ENCODE measurements at places on chromosomes 5 and 9.

DNA sequence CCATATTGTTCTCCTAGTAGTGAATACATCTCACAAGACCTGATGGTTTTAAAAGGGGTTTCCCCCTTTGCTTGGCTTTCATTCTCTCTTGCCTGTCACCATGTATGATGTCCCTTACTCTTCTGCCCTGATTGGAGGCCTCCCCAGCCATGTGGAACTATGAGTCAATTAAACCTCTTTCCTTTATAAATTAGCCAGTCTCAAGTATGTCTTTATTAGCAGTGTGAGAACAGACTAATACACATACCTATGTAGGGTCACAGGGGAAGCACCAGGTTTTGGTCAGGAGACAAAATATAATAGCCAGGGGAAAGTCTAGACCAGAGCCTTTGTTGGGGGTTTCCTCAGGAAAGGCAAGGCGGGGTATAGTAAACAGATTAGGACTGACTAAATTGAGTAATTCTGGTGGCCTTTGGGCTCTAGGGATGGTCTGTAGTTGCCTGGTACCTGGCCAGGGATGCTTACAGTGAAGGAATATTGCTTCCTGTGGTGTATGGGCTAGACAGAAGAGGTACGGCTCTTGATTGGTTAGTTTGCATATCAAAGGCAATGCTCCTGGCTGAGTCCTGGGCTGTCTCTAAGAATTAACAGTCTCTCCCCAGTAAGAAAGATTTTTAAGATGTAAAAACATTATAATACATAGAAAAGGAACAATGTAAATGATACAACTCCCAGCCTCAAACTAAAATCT, 254.5 kb downstream of the ELAVL2 start:
- DNase-seq = no peak

GRCh38 chr9:136769710-136770191, 5.4 kb upstream of the LCN15 start:
- no peak for DNase-seq

GRCh38 chr9:119974026-119974425, 604.8 kb upstream of the BRINP1 start:
- no peak for DNase-seq

- DNase-seq = no peak
Observed at GRCh38 chr9:5918460-5918859, 27.8 kb downstream of the MLANA start.

DNA sequence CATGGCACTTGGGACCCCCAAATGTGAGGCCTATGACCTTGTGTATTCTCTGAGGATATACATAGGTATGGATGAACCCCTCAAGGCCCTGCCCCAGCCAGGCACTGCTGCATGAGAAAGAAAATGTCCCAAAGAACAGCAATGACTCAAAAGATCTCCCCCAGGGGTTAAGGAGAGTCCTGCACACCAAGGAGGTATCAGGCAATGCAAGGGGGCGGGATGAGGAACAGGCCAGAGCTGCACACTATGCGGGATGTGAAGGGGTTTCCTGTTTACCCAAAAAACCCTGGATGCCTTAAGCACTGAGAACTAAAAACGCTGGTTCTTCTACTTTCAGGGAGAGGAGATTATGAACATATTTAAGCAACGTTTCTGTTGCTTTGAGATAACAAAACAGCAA, 3.4 kb downstream of the RAPGEF1 start:
- DNase-seq = no peak

- no peak for DNase-seq
Observed at GRCh38 chr5:32420506-32420905, 24.0 kb downstream of the ZFR start.

DNA sequence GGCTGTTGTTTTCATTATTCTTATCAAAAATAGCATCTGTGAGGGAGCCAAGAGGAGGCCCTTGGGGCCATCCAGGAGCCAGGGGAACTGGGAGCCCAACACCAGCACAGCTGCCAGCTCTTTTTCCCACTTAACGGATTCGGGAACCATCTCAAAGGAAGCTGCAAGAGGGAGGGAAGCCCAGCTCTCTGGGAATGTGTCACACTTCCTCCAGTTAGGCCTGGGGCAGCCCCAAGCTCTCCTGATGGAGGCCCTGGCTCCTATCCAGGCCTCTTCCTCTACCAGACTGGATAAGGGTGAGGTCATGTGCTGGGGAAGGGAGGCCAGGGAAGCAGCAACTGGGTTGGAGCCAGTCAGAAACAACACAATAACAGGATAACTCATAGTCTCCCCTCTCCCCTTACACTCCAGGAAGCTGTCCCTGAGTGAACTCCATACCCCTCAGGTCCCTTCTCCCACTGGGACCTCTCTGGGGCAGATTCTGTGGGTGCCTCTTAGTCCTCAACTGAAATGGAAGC, 12.7 kb downstream of the CSF2 start:
- DNase-seq = no peak

DNA sequence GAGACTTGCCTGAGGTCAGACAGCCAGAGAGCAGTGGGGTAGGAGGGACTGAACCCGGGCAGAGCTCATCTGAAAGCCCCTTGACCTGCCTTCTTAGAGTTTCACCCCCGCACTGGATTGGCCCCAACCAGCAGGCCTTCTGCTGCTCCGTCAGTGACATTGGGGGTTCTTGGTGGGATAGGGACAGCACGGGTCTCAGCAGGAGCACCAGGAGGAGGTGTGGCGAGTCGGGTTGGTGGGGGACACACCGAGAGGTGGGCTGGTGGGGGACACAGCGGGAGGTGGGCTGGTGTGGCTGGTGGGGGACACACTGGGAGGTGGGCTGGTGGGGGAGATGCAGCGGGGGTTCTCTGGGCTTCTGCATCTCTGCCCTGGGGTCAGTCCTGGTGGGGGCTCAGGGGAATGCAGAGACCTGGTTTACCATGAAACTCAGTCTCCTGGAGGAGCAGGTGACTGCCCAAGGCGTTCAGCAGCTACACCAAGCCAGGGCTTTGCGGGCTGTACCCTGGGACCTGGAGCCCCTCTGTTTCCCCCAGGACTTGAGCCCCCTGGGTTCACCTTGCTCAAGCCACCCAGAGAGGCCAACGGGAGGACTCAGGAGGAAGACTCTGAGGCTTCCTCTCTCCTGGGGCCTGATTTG, 28.1 kb upstream of the RNU6ATAC start:
- no peak for DNase-seq

DNA sequence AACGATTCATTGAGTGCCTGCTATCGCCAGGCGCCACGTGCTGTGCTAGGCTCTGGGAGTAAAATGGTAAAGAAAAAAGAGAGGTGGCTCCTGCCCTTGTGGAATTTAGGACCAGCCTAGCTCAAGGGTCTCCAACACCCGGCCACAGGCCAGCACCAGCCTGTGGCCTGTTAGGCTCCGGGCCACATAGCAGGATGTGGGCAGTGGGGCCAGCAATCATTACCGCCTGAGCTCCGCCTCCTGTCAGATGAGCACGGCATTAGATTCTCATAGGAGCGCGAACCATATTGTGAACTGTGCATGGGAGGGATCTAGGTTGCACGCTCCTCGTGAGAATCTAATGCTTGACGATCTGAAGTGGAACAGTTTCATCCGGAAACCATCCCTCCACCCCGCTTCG, 1.5 kb downstream of the RMRP start:
- DNase-seq = no peak

DNA sequence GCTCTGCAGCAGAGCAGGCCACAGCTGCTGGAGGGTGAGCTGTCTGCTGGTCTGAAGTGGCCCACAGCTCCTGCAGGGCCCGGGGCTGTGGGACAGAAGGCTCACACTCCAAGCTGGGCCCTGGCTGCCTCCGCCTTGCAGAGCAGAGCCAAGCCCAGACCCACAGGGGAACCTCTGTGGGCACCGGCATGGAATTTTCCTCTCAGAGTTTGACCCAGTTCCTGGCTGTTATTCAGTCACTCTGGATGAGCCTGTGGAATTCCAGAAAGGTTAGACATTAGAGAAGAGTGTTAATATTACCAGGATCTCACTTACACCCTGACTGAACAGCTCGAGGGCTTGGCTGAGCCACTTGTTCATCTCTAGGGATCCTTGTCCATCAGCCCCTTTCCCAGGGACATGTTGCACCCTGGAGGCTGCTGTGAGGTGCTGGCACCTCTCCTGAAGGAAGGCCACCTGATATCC, 17.5 kb downstream of the IL9 start:
- no peak for DNase-seq

- no peak for DNase-seq
Observed at GRCh38 chr5:127938746-127939145, 144.8 kb upstream of the SLC12A2 start.

DNA sequence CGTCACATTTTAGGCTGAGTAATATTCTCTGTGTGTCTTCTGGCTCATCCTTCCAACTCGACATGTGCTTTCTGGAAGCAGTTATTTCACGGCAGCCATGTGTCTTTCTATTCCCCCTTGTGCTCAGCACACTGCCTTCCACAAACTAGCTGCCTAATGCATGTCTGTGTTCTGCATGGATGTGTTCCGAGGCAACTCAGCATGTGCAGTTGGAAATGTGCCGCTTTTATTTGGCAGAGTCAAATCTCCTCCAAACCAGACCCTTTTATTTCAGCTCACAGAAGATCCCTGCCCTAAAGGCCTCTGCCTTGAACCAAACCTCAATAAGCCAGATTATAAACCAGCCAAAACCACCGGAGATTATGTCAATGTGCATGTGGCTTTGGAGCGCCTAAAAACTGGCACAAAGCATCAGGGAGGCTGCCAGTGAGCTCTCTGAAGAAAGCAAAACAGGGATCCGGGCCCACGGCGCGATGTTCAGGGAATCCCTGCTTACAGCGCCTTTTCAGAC, 360.2 kb downstream of the DEPDC1B start:
- DNase-seq = no peak
